ENCODE measurements at places on chromosomes 6 and 20.

DNA sequence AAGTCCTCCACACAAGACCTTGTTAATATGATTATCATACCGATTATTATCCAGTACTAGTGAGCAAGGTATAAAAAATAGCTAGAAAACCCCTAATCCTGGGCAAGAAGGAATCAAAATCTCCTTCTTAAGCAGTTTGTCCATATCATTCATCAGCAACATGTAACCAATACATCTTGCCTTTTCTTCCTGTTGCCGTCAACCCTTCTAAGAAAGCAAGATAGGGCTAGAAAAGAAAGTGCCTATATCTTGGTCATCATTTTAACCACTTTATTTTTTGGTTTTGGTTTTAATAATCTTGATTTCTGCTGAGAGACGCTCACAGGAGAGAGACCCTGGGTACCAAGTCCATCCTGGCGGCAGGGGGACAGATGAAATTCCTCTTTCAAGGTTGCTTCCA is 27.2 kb upstream of the PREX1 start:
- no peak for DNase-seq

DNA sequence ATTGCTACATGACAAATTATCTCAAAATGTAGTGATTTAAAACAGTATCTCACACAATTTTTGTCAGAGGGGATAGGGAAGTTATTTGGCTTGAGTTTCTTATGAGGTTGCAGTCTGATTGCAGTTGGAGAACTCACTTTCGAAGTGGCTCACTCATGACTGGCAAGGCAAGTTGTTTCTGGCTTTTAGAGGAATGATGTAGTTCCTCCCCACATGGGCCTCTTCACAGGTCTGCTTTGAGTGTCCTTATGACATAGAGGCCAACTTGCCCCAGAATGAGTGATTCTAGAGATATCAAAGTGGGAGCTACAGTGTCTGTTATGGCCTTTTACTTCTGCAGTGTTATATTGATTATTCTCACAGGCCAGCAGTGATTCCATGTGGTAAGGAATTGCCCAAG is 6.1 kb downstream of the DOP1A start:
- DNase-seq = no peak

- no peak for DNase-seq
These were observed 15.0 kb downstream of the ERGIC3 start for GRCh38 chr20:35556871-35557270.

GRCh38 chr20:58575776-58576602 is 60.8 kb upstream of the APCDD1L start:
- DNase-seq = no peak

DNA sequence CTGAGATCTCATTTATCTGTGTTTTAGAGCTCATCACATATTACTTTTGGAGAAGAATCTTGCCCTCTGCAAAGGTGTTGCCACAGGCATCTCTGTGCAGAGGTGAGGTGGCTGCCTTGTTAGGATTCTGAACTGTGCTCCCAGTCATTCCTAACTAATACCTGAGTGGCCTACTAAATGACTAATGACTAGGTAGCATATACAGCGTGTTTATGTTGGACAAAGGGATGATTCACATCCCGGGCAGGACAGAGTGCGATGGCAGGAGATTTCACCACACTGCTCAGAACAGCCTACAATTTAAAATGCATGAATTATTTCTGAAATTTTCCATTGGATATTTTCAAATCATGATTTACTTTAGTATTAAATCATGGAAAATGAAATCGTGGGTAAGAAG is 23.1 kb upstream of the CGA start:
- no peak for DNase-seq

DNA sequence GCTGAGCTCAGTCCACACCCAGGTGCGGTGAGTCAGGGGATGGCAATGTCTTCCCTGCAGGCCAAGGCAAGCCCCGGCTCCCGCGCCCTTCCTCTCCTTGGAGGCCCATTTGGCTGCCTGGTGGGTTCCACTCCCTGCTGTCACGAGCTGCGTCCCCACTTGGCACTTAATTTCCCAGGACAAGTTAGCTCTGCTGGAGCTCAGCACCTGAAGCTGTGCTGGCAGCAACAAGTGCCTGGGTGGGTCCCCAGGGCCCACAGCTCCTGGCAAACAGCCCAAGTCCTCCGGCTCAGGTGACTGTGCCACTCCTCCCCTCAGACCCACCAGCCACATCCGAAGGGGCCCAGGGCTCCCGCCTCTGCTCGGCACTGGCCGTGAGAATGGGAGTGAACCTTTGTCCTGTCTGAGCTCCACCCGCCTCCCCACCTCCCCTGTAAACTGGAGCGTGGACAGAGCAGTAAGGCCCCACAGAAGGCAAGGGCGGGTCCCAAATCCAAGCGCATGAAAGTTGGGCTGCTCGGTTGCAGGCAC is 16.9 kb downstream of the LAMA5 start:
- DNase-seq = no peak

GRCh38 chr6:154960854-154961530 is 34.1 kb upstream of the TIAM2 start:
- DNase-seq = no peak
